Stimulated activated CD4-positive, alpha-beta T cell treated with anti-CD3 and anti-CD28 coated beads, TNF-alpha, amount 100 ng/mL, for 24 hours (primary cell): ENCODE measurements at places on chromosomes 7 and 10.

DNA sequence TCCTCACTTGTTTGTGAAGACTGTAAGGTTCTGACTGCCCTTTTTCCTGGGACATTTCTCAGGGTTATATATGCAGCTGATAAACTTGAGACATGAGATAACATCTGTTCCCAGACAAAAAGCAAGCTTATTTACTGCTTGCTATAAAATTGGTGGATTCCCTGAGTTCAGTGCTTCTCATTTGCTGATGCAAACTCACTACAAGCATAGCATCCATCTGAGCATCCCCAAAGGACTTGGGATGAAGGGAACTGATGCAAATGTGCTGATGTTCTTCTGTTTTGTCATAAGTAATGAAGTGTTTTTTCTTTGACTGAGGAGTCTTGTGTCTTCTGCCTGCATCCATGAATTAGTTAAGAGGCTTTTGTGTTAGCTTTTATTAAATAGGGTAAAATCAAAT, 183.2 kb downstream of the ADK start:
- no peak for DNase-seq

- DNase-seq: no peak
Measured at GRCh38 chr7:157188091-157188665, 49.5 kb downstream of the UBE3C start.

DNA sequence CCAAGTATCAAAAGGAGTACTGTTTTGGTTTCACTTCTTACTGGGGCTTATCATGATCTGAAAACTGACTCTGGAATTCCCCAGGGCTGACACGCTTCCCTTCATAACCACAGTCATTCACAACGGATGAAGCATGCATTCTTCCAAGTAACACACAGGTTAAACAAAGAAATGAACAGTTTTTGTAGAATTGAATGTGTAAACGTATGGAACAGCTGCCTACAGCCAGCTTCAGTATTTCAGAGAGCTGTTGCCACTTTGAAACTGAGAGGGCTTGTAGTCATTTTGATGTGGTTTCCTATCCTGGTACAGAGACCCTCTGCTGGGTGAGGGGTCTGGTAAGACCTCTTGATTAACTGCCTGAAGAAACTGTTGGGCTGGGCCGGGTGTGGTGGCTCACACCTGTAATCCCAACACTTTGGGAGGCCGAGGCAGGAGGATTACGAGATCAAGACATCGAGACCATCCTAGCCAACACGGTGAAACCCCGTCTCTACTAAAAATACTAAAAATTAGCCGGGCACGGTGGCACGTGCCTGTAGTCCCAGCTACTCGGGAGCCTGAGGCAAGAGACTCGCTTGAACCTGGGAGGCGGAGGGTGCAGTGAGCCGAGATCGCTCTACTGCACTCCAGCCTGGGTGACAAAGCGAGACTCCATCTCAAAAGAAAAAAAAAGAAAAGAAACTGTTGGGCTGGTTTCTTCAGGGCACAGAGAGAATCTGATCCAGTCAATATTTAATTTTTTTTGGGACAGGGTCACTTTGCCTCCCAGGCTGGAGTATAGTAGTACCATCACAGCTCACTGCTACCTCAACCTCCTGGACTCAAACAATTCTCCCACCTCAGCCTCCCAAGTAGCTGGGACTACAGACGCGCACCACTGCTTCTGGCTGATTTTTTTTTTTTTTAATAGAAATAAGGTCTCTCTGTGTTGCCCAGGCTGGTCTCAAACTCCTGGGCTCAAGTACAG, 4.7 kb downstream of the NFE2L3 start:
- peak; percentile 57 for DNase-seq

- no peak for DNase-seq
Measured at GRCh38 chr7:29563590-29564495, at the start of gene PRR15. PRR15 (plus strand) TSS chr7:29563835; CDS start chr7:29566330, 2,495 bp downstream.

DNA sequence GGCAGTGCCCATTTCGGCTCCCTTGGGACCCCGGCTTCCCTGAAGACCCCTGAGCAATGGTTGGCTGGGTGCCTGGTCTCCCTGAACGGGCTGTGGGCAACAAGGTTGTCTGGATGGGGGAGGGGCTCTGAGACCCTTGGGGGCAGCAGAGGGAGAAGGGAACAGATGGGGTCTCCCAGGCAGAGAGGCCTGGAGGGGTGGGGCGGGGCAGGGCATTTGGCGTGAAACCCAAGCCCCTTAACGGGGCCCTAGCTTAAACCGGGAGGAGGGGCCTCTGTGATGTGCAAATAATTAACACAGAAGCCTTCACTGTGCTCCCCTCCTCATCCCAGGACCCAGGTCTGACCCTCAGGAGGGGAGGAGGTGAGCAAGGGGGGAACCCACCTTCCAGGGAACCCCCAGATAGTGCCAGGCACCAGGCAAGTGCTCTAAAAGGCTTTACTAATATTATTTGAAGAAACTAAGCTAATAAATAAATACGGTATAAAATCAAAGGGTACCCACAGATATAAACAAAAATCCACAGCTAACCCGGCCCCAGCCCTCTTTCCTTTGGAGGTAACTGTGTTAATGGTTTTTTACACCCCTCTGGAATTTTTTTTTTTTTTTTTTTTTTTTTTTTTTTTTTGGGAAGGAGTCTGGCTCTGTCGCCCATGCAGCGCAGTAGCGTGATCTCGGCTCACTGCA, 170.8 kb downstream of the RNF216 start:
- DNase-seq: no peak

DNA sequence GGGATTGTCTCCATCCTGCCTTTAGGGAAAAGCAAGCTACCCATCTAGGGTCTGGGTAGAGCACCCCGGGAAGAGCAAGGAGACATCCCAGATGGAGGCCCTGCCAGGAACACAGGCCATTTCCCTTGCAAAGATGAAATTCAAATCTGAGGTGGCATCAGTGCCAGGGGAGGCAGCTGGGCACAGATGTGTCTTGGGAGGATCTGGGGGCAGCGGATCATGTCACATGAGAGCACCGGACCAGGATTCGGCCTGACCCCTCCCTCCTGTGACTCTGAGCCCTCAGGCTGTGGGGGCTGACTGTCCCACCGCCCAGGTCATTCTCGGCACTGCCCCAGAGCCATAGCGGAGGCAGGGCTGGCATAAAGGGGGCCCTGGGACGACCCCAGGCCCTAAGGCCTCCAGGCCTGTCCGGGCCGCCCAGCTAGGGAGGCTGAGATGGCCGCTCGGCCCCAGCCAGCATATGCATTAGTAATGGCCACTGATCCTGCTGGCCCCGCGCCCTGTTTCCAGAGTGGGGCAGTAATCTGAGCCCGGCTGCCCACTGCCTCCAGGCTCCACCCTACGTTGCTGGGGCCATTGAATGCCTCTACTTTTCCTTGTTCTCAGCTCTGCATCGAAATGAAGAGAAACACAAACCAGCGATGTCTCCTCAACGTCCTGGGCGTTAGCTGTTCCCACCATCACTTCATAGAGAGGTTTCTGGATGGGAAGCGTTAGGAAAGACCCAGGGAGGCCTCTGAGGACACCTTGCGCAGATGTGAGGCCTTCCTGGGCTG, 148.5 kb downstream of the UBE2H start:
- no peak for DNase-seq

GRCh38 chr10:117782276-117782675, 239.7 kb downstream of the EMX2 start:
- no peak for DNase-seq

GRCh38 chr7:140082770-140083169, 20.0 kb upstream of the PARP12 start:
- no peak for DNase-seq

DNA sequence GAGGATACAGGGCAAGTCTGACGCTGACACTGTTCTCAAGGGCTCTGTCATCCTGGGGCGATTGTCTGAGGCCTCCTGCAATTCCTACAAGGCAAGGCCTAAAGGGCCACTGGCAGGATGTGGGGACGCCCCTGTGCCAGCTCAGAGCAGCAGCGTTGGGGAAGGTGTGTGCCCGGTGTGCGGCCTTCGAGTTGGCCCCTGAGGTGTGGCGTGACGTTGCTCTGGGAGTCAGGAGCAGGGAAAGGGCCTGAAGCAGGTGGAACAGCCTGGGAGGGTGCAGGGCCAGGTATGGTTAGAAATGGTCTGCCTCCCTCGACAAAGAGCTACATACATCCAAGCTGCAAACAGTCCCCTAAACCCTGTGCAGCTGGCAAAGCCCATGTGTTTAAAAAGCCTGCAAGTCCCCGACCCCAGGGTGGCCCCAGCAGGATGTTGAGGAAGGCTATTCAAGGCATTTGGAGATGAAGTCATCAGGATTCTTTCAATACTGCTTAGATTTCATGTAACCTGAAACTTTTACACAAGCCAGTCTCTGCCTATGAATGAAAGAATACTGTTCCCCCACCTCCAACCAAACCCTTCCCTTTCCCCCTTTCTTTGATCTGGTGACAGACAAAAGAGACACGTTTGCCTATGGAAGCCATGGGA, 142.5 kb upstream of the TNS3 start:
- no peak for DNase-seq

- no peak for DNase-seq
Measured at GRCh38 chr10:110508806-110509544, 11.3 kb downstream of the DUSP5 start.

DNA sequence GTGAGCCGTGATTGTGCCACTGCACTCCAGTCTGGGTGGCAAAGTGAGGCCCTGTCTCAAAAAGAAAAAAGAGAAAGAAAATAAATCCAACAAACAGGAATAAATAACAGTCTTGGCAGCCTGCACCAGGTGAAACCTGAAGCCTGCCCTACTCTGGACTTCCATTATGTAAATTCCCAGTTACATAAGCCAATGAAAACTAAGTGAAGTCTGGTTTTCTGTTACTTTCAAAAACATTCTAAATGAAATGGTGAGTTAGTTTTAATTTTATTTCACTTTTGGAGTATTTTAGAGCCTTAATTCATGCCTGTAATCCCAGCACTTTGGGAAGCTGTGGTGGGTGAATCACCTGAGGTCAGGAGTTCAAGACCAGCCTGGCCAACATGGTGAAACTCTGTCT, 22.5 kb upstream of the HIBADH start:
- no peak for DNase-seq

DNA sequence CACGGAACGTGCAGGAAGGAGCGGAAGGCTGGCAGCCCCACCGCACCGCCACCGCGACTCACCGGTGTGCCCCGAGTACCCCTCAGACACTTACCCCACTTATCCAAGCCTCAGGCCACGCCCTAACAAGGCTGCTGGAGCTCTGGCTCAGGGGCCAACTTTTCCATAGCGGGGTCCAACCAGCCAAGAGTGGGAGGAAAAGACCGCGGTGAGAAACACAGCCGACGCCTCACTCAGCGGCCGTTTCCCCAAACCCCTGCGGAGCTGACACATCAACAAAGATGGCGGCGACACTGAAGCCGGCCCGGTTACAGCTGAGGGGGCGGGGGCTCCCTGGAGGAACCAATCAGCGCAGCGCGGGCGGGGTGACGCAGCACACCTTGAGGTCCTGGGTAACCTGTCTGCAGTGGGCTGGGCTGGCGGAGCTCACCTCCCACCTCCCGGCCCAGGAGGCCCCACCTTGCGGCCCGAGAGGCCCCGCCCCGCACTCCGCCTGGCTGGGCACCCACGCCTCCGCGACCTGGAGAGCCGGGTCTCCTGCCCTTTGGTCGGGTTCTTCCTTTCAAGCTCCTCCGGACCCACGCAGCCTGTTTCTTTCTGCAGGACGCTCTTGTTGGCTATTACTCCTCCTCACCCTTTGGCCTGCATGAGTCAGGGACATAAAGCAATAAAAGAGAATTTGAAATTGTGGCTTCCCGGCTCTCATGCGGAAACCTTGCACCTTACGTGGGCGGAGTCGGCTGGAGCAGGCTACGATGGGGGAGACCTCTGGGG, at the start of gene CCDC186:
Gene CCDC186 (minus strand): TSS at position 283 of the 774 bp plus-strand sequence. CDS start 10,935 bp downstream, outside the sequence.
- peak; percentile 98 for DNase-seq

DNA sequence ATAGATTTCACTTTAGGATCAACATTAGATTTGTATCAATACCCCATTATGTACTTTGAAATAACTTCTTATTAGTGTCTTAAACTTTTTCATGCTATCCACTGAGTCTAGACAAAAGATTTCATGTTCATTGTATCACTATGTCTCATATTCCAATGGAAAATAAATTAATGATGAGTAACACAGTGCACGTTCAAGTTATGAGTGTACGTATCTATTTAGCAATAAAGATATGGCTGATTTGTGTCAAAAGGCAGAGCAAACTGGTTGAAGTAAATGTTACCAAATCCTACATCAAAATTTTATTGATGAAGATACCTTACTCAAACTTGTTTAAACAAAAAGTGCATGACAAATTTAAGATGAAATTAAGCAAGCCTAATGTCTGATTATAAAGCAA, 102.4 kb downstream of the SEMA3E start:
- DNase-seq: no peak

DNA sequence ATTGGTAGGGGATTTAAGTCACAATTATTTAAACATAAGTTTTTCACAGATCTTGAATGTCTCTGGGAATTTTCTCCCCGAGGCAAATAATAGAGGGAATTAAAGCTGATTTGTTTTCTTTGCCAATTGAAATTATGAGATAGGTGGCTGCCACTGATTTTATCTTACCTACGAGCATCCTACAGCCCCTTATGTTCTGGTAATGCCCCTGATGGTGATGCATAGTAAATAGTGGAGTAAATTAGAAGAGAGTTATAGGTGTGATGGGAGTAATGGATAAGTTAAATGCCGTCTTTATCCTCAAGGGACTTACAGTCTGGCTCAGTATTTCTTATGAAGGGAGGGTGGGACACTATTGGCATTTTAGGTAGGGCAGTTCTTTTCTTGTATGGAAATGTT, 58.1 kb downstream of the HDAC9 start:
- DNase-seq: no peak

- no peak for DNase-seq
Measured at GRCh38 chr7:76278540-76278939, 23.9 kb upstream of the HSPB1 start.

DNA sequence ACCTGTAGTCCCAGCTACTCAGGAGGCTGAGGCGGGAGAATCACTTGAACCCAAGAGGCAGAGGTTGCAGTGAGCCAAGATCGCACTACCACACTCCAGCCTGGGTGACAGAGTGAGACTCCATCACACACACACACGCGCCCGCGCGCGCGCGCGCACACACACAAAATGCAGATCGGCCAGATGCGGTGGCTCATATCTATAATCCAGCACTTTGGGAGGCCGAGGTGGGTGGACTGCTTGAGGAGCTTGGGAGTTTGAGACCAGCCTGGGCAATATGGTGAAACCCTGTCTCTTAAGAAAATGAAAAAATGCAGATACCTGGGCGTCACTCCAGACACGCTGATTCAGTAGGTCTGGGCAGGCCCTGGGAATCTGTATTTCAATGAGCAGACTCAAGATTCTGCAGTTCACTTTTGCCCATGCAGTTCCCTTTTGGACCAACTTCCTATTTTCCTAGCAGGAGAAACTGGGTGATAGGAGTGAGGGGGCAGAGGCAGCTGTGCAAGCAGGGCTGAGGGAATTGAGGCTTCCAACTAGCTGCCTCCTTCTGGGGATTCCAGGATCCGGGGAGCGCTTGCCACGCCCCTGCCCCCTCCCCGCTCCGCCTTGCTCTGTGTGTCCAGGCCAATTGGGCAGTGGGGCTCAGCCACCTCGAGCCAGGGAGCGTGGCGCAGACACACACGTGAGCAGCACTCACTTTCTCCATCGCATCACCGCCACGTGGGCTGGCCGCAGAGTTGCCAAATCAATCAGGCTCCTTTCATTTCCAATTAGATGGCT, 173.6 kb downstream of the SH3PXD2A start:
- DNase-seq: no peak

GRCh38 chr10:94631077-94631875, 52.3 kb upstream of the CYP2C18 start:
- no peak for DNase-seq

- DNase-seq: no peak
Measured at GRCh38 chr7:144518360-144518759, 114.9 kb upstream of the NOBOX start.
